ENCODE measurements at places on chromosomes 5 and 9.

- no peak for DNase-seq
These were observed 336.0 kb downstream of the PDE4D start for GRCh38 chr5:59557572-59557971.

- no peak for DNase-seq
These were observed 61.2 kb upstream of the ZFR start for GRCh38 chr5:32505756-32506155.

DNA sequence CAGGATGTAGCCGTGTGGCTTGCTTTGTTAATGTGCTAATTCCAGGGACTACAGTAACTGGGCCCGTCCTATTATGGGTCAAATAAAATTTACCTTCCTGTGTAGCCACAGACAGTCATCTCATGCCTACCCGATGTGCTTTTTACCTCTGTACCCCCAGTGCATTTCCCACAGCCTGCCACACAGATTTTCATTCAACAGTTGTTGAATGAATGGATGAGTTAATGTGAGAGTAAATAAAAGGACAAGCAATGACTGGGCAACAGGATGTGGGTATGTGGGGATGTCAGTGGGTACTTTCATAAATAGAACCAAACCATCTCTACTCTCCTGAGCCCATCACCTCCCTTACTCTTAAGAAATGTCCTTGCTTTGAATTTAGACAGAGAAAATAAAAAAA lies 441.2 kb upstream of the ZNF462 start:
- DNase-seq, result no peak

DNA sequence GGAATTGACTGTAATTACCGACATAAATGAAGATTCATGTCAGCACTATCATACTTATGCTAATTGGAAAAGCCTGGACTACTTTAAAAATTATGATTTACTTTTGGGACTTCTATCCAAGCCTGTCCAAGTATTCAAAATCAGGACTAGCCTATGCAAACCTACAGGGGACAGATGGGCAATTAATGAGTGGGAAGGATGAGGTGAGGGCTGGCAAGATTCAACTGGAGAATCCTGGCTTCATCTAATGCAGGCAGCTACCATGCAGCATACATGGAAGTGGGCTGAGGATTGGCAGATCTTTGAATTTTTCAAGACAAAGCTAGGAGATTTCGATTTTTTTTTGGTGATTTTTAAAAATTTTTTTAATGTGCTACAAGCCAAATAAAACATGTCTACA lies 532.6 kb downstream of the CSNK1G3 start:
- no peak for DNase-seq

DNA sequence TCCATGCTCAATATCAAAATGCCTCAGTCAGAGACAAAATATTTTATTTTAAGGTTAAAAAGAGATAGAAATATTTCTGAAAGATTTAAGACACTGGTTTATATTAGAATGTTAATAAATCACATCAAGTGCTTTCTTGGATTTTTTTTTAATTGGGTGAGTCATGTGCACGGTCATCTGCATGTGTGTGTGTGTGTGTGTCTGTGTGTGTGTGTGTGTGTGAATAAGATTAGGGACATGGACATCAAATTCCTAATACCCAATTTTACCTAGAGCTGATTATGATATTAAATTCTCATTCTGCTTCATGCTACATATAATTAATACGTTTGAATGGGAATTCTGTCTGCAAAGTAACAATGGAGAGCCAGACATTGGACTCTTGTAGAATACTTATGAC lies 122.9 kb downstream of the BASP1 start:
- DNase-seq, result no peak

GRCh38 chr9:78298046-78298765 lies 1.3 kb downstream of the PSAT1 start:
- peak; percentile 46 for DNase-seq

DNA sequence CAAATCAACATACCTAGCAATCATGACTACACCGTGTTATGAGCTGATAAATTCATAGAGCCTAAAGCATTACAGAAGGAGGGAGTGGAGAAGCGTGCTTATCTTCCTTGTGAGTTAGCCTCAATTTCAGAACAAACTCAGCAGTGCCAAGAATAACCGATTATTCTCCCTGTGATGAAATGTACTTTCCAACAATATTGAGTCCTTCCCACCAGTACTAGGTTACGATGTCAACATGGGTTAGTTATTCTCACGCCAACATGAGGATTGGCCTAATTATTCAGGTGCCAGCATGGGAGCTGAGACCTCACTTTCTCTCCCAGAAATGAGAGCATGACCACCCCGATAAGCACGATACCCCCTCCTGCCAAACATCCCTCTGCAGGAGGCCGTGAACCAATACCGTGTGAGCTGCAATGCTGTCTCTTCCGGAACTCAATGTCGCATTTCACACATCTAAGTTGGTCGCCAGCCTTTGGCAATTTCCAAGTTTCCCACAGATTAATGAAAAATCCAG lies 193.7 kb downstream of the ENC1 start:
- no peak for DNase-seq

DNA sequence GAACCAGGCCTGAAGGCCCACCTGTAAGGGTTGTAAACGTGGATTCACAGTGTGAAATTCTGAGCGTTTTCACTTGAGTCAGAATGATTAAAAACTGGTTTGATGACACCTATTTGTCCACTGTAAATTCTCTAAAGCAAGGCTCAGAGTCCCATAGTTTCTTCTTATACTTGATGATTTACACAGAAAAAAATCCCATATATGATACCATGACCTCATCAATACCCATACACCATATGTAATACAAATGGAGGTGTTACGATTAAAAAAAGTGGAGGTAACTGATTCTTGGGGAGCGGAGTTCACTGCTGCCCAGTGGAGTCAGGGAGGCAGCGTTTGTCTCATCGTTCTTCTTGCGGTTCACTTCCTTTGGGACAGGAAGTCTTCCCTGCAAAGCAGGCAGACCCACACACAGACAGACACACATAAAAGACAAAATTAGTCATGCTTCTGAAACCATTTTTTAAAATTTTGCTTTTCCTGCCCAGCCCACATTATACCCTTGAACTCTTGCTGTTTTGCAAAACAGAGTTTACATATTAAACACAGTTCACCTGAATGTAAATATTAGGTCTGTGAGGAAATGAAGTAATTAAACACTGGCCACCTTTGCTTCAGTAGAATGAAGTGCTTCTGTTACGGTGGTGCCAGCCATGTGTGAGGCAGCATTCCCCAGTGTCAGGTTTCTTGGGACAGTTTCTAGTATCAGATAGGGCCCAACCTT lies 26.2 kb downstream of the NREP start:
- no peak for DNase-seq

GRCh38 chr5:172719211-172719610 lies 51.8 kb downstream of the DUSP1 start:
- DNase-seq, result no peak

Data from stimulated activated CD4-positive, alpha-beta T cell treated with anti-CD3 and anti-CD28 coated beads, Interleukin-15, amount 100 ng/mL, for 24 hours (primary cell).